ENCODE measurements at places on chromosomes 4 and X.

DNA sequence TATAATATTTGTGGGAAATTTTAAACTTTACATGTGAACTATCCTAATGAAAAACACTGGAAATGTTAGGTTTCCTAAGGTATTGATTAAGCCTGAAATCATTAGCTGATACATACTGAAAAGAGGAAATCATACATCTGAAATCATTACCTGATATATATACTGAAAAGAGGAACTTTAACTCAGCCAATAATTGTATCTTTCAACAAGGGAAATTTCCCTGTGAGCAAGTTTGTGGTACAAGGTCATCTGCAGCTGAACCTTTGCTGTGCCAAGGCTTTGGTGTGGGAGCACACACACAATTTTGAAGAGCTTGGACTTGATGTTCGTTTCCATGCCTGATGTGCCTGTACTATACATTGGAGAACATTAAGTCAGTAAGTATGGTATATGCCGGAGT is 131.9 kb upstream of the USP9X start:
- no peak for DNase-seq

GRCh38 chr4:4361883-4362282 is 25.0 kb upstream of the NSG1 start:
- DNase-seq = no peak

- DNase-seq = no peak
Measured at GRCh38 chr4:146485968-146486367, 35.8 kb downstream of the SLC10A7 start.

- no peak for DNase-seq
Measured at GRCh38 chrX:38060331-38060878, 54.1 kb downstream of the SYTL5 start.

- no peak for DNase-seq
Measured at GRCh38 chr4:85531560-85532341, 56.8 kb downstream of the ARHGAP24 start.

All from prostate gland (tissue), 2 donors.